ENCODE measurements at places on chromosomes 5 and 9. TPM values are rescaled to one million over a fixed set of nuclear protein-coding genes. Genes with fewer than 3 reads are reported as not detected.

- DNase-seq, result no peak
Measured at GRCh38 chr5:1568201-1568979, 44.6 kb upstream of the LPCAT1 start.

Gene LCN15
- total RNA-seq, result 0.54 TPM

DNA sequence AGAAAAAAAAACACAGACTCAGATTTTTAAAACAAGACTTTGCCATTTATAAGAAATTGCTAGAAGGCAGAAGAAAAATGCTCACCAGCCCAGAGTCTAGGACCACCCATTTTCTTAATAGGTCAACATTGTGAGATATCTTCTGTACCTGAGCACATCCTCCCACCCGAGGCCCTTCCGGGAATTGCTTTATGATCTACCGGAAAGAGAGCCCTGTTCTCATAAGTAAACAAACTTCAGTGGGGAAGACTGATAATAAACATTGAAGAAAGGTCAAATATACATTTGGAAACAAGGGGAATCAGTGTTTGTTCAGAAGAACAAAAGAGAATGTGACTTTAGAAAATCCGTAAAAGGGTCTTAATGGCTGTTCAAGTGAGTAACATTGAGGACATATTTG lies 44.4 kb downstream of the PRKACG start:
- no peak for DNase-seq

Gene MYORG
- total RNA-seq, result 7.3 TPM

Gene OR1J2
- total RNA-seq, result not detected

DNA sequence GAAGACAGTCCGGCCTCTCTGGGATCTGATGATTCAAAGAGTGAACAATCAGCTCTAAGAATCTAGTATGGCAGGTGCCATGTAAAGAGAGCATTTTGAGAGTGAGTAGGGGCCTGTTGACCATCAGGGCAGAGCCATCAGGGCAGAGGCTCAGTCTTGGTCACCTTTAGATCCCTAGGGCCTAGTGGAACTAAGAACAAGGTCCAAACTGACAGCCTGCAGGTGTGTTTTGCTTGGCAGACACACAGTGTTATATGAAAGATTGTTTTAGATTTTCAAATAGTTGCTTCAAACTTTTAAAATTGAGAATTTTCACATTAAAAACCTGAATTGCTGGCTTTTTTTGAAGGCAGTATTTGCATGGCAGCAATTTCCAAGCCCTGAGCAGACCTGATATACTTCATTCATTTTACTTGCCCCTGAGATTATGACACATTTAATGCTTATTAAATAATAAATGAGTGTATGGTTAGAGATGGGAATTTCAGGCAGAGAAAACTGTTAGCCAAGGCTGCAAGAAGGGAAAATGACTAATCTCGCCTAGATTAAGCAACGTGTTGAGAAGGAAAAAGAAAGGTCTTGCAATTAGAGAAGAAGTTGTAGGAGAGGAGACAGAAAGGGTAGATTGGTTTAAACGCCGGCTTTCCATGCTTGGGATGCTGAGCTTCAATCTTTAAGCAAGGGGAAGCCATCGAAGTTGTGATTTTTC lies 279.6 kb downstream of the ARRDC3 start:
- DNase-seq, result no peak

DNA sequence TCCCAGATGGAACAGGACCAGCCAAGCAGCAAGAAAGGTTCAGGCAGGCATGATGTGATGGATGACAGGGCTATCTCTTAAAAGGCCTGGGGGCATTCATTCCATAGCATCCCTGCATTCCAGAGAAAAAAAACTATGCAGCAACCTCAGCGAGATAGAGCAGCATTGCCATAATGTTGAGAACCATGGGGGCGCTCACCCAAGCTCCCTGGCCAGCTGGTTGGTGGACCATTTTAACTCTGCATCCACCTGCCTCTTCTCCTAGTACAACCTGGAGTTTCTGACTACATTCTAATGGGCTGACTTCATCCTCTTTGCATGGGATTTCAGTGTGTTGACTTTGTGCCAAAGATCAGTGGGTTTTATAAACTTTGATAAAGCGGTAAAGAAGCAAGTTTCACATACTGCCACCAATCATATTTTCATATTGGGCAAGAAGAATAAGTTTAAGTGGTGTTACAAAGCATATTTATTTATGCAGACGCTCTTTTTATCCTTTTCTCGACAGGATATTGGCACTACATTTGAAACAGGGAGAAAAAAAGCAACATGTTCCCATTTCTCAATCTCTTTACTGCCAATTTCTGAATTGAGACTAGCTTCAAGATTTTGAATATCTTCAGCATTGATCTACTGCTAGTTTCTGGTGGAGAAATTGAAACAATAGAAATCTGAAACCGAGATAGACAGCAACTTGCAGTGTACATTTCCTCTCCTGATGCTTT lies 378.3 kb upstream of the WWC1 start:
- DNase-seq, result peak; percentile 52

- DNase-seq, result no peak
Measured at GRCh38 chr5:34803974-34804732, 34.8 kb upstream of the TTC23L start.

- peak; percentile 49 for DNase-seq
Measured at GRCh38 chr5:119166026-119166425, 95.1 kb downstream of the DMXL1 start.

Gene ZNF366
- not detected for total RNA-seq

Gene PCA3
- not detected for total RNA-seq

DNA sequence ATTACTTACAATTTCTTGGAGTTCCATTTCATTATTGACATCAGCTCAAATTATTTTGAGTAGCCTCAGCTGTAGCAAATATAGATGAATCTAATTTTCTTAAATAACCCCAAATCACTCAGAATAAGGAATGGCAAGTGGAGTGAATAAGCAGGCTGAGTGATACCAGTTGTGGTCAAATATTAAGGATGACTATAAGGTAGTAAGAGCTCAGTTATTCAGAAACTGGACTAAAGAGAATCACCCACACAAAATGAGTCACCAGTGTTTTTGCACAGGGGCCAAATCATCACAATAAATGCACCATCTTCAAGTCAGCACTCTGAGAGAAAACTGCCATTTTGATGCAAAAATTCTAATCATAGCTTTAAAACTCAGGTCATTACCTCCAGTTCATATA lies 128.9 kb upstream of the TARS1 start:
- DNase-seq, result no peak

GRCh38 chr9:93464395-93464794 lies 11.0 kb upstream of the FAM120AOS start:
- no peak for DNase-seq

Gene KIF24
- 4.4 TPM for total RNA-seq

Gene GLDC
- 133 TPM for total RNA-seq

GRCh38 chr5:72364951-72365350 lies 44.8 kb downstream of the PTCD2 start:
- no peak for DNase-seq

Gene SPARC
- 218 TPM for total RNA-seq

Gene NRG2
- total RNA-seq, result 0.70 TPM

DNA sequence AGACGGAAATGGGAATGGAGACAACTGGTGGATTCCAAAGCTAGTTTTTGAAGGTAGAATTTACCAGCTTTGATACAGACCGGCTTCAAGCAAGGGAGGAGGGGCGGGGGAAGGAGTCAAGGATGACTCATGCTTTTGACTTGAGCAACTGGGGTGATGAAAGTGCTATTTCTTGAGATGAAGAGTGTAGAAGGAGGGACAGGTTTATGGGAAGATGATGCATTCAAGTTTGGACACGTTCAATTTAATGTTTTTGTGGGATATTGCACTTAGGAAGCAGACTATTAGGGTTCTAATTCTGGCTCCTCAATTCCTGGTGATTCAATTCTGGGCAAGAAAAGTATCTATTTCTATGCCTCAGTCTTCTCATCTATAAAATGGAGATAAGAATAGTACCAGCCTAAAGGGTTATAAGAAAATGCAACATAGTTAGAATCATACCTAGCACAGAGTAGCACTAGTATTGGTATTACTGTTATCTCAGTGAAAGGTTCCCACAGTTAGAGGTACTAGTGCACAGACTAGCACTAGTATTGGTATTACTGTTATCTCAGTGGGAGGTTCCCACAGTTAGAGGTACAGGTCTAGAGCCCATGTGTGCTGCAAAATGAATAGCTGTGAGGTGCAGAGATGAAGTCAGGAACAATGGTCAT lies 4.6 kb downstream of the NIPAL4 start:
- peak; percentile 41 for DNase-seq

Data from GM23338 (cell line).